ENCODE measurements at places on chromosomes 1 and 21.
A peak's percentile ranks its signal among the peaks of the same experiment; 100 is the strongest.

DNA sequence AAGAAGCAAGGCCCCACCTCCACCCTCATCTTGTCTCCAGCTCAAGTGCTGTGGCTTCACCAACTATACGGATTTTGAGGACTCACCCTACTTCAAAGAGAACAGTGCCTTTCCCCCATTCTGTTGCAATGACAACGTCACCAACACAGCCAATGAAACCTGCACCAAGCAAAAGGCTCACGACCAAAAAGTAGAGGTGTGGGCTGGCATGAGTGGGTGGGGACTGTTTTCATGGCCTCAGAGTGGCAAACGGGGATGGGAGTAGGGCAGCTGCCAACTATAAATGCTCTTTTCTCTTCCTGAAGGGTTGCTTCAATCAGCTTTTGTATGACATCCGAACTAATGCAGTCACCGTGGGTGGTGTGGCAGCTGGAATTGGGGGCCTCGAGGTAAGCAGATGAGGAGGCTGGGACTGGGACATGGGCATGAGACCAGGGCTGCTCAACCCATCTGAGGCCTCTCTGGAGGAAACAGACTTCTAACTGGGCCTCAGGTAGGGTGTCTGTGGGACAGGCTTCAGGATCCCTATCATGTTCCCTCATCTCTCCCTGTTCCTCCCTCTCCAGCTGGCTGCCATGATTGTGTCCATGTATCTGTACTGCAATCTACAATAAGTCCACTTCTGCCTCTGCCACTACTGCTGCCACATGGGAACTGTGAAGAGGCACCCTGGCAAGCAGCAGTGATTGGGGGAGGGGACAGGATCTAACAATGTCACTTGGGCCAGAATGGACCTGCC is 8.8 kb upstream of the P3R3URF start:
- DNase-seq: no peak

DNA sequence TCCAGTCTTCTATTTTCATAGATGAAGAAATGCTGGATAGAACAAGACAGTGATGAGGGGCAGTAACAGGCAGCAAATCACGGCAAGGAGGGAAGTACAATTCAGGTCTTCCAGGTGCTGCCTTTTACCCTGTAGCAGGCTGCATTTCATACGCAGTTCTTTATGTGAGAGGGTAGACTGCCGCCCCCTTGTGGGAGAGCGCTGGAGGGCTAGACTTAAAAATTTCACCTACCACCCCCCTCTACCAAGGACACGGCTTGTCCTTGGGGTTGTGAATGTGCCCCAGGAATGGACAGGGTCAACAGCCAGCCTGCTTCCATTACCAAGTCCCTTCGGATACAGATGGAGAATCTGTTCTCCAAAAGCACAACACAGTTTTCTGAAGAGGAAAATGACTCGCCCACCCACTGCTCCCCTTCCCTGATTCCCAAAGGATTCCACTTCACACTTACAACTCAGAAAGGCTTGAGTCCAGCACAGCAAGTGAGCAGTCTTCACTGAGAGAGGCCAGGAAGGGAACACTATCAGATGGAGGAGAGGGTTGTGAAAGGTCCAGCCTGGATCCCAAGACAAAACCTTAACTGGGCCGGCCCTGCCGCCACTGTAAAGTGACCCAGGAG is 7.4 kb downstream of the WDR77 start:
- DNase-seq: no peak

GRCh38 chr1:74766579-74766978 is 33.6 kb downstream of the TYW3 start:
- DNase-seq: no peak

DNA sequence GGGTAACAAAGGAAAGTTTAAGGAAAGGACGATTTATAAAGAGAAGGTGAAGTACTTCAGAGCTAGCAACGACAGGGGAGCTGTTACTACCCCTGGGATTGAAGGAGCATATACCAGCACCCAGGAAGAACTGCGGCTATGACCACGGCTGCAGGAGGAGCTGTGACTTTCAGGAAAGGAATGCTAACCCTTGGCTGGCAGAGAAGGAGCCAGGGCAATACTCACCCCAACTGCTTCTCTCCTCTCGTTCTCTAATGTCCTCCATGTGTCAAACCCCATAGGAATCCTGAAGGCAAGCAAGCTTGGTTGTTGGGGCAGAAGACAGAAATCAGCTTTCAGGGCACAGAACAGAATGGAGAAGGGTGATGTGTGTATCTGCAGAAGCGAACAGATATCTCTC is 120.5 kb downstream of the TMEM53 start:
- DNase-seq: peak; percentile 45

DNA sequence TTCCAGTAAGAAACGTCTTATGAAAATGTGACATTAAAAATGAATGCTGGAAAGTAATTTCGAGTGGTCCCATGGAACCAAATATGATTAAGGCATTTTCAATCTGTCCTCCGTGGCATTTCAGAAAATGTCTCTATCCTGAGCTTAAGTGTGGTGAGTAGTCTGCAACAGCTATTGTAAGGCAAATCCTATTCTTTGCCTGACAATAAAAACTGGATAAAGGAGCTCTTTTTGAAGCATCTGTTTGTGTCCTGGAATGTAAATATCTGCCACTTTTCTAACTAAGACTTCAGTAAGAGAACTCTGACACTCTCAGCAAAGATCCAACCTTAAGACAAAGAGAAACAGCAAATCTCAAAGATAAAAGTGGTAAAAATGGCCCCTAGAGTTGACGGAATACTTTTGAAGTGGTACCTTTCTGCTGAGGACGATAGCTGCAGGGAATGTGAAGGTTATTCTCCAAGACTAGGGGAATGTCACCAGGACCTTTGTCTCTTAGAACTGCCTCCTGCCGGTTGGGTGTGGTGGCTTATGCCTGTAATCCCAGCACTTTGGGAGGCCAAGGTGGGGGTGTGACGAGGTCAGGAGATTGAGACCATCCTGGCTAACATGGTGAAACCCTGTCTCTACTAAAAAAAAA is 486.7 kb upstream of the ZP4 start:
- no peak for DNase-seq

DNA sequence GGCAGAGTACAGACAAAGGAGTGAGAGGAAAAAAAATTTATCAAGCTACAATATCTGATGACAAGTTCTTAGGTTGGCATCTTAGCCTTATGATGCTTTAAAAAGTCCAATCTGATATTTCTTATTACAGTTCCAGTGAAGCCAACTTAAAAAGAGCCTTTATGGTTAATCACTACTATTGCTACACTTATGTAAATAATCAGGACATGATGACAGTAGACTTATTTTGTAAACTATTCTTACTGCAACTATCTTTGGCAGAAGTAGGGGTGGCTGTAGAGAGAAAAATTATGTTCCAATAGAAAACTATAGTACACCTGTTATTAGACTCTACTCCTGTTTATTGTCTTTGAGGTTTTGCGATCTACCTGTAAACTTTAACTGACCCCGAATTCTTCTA is 25.8 kb upstream of the NUF2 start:
- DNase-seq: no peak

- DNase-seq: no peak
Observed at GRCh38 chr21:42845296-42845965, 33.9 kb downstream of the WDR4 start.

GRCh38 chr1:65063025-65063424 is 85.0 kb upstream of the AK4 start:
- no peak for DNase-seq

GRCh38 chr1:207883104-207883651 is 27.7 kb downstream of the CD34 start:
- no peak for DNase-seq

DNA sequence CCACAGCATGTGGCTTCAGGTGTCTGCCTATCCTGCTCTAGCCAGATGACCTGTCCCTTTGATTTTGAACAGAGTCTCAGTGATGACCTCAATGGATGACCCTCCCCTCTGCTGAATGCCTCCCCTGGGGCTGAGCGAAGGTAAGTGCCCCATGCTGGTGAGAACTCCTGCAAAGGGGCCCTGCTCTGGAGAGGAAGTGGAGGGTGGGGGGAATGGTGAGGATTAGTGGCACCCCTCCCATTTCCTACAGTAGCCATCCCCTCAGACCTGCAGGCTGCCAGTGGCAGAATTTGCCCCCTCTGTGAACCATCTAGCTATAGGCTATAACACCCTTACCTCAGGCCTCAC is 3.7 kb upstream of the PMVK start:
- no peak for DNase-seq

DNA sequence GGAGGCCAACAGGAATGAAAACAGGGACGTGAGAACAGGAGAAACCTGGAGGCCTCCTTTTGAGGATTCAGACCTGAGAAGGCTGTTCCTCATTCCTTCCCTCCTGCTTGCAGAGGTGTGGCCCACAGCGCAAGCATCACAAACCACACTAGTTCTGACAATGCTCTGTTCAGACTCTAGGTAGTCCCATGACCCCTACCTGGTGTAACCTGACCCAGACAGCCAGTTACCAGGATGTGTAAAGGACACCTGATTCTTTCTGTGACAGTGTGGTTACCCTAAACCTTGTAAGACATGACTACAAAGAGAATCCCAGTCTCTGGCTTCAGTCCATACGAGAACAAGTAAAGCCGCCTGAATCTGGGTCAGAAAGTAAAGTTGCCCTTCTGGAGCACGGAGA is 3.2 kb downstream of the MECR start:
- no peak for DNase-seq

- DNase-seq: no peak
Observed at GRCh38 chr1:232137066-232137465, 492.9 kb downstream of the SIPA1L2 start.

DNA sequence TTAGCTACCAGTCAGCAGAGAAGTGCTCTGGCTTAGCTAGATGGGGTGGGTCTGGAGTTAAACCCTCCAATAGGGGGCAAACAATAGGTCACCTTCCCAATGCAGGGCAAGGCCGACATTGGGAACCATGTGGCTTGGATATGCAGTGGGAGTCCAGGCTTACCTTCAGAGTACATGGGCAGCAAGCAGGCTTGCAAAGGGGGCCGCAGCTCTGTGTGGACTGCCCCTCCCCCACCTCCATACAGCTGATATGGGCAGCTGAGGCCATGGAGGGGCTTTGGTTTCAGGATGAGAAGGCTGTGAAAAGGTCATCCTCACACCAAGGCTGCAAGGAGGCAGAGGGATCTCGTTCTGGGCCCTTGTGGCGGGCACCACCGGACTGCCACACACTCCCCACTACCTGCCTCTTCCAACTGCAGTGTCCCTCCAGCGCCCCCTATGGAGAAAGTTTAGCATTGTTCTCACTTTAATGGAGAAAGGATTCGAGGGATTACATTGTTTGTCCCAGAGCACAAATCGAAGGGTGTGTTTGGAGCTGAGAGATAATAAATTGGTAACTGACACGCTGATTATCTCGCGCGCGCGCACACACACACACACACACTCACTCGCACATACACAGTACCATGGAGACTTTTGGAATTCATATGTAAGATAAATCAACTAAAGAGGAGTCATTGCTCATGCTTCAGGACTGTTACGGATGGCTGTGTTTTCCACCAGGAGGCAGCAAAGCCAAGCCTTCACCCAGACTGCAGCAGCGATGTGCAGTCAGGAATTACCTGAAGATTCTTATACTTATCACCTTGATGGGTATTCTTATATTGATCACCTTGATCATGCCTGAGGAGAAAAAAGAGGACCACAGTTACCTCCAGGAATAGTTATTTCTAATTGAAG is 7.0 kb upstream of the SMCP start:
- DNase-seq: peak; percentile 39

DNA sequence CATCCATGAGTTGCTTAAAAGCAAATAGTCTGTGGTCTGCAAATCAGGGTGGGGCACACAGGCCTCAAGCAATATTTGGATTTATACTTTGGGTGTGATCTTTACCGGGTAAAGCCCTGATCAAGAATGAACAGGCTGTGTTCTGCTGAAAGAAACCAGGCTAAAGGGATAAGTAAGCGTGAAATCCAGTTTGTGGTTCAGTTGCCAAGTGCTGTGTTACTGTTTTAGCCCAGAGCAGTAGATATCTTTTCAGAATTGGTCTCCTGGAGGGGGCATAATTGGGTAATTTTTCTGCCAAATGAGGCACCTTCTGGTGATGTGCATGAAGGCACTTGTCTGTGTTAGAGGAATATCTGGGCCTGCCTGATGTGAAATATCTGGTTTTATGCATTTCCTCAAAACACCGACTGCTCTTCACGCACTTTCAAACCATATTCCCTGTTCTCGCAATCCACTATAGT is 21.4 kb downstream of the AIM2 start:
- no peak for DNase-seq

- DNase-seq: no peak
Observed at GRCh38 chr1:63773496-63773814, 362 bp upstream of the ROR1 start.

- no peak for DNase-seq
Observed at GRCh38 chr21:25997788-25998611, 172.6 kb downstream of the APP start.

DNA sequence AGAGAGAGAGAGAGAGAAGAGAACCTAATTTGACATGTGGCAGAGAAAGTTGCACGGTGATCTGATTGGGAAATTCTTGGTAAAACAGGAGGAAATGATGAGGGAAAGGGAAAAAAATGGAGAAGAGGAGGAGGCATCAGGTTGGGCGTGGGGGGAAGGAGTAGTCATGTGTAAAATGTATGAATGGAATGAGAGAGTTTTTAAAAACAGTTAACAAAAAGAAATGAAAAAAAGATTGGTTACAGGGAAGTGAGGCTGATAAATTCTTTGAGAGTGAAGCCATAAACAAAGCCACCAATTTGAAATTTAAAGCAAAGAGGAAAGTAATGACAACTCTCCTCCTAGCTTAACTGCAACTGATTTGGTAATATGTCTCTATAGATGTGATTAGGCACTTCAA is 409.2 kb downstream of the USH2A start:
- no peak for DNase-seq

- DNase-seq: no peak
Observed at GRCh38 chr1:19651141-19651737, 7.1 kb downstream of the NBL1 start.

DNA sequence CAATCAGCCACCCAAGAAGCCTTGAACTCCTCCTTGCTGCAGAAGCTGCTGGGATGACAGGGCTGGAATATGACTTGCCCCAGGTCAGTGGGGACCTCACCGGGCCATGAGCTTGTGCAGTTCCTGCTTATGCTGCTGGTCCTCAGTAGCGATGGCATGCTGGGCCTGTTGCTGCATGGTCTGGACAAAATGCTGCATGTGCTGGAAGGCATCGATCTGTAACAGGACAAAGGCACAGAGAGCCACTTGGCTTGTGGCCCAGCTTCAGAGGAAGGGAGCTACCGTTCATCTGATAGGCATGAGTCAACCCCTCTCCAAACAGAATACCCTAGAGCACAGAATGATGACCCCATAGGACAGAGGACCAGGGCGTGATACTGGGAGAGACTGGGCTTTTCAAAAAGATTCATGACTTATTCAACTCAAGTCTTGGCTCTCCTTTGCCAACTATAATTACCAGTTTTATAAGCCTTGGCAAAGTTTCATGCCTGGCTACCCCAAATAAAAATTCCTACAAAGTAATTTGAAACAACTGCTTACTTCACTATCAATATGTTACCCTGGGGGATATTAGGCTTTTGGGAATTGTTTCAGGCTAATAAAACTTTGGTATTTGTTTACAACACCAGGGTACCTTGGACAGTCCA is 34.7 kb upstream of the EXOSC10 start:
- DNase-seq: no peak

- no peak for DNase-seq
Observed at GRCh38 chr1:222897527-222898190, 82.8 kb downstream of the DISP1 start.
